Left ventricle myocardium inferior (tissue), 1 donor: ENCODE measurements at places on chromosomes 4 and X. TPM values are rescaled to one million over a fixed set of nuclear protein-coding genes. Genes with fewer than 3 reads are reported as not detected.

DNA sequence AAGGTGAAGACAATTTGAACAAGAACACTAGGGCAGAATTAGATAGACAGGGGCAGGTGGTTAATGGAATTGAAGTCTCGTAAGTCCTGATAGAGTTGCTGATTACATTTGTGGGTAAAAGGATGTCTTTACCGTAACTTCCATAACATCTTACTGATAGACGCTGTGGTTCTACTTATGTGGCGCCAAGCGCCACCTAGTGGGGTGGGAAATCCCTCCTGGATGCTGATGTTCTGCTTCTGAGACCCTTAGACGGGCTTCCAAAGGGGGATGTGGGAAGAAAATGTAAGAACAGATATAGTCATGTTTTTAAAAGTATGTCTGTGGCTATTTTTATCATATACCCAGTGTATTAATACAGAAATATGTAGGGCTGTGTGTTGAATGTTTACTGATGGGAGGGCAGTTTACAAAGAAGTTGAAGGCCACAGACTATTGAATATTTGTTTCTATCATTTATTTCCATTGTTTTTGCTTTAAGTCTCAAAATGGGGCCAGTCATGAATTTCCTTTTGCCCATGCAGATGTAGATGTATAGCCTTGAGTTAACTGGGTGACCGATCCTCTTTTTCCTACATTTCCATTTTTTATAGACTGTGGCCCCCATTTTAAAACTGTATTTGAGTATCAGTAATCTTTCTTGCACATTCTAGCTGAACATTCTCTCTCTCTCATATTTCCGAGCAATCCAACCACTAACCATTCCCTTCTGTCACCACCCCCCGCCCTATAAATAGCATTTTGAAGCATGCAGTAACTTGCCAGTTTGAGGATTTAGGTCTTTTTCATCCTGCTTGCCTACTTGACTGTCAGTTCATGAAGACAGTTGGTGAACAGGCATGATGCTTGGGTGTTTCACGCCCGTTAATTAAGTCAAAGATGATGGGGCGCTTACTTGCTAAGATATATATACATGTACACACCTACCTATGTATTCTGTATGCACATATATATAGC, 12.1 kb upstream of the TLR8 start:
- DNase-seq: peak; percentile 16

- no peak for DNase-seq
Measured at GRCh38 chr4:36123906-36124305, 120.4 kb downstream of the ARAP2 start.

DNA sequence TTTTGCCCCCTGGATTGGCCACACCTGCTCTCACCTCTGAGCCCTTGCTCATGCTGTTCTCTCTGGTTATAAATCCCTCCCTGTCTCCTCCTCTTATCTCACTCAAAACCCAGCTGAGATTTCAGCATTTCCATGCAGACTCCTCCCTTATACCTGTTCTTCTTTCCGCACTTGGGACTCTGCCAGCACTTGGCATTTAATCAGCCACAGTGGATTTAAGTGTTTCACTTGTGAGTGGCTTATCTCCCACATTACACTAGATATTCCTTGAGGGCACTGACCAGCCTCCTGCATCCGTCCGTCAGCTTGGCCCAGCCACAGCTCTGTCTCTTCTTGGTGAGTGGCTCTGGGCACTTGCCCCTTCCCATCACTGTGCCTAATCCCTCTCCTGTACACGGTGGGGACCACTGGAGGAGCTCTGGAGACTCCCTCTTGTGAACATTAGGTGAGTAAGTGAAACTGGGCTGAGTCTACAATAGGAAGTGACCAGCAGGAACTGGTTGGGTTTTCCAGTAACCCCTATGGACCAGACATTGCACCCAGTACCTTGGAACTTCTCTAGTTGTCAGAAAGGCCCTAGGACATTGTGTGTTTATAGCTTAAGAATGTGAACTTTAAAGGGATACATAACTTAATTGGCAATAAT, 19.9 kb downstream of the FGFBP1 start:
- no peak for DNase-seq

GRCh38 chr4:113781439-113782040, 20.0 kb upstream of the CAMK2D start:
- no peak for DNase-seq

- no peak for DNase-seq
Measured at GRCh38 chr4:74042681-74043080, 4.2 kb upstream of the CXCL3 start.

GRCh38 chr4:13580036-13580435, 35.7 kb upstream of the NKX3-2 start:
- DNase-seq: no peak

DNA sequence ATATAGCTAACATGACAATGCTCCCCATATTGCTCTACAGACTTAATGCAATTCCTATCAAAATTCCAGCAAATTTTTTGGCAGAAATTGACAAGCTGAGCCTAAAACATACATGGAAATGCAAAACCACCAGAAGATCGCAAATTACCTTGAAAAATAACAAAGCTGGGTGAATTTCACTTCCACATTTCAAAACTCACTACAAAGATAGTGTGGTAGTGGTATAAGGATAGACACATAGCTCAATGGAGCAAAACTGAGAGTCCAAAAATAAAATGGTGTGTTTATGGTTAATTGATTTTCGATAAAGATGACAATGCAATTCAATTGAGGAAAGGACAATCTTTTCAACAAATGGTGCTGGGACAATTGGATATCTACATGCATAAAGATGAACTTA, 65.8 kb downstream of the SLC9A7 start:
- DNase-seq: no peak

DNA sequence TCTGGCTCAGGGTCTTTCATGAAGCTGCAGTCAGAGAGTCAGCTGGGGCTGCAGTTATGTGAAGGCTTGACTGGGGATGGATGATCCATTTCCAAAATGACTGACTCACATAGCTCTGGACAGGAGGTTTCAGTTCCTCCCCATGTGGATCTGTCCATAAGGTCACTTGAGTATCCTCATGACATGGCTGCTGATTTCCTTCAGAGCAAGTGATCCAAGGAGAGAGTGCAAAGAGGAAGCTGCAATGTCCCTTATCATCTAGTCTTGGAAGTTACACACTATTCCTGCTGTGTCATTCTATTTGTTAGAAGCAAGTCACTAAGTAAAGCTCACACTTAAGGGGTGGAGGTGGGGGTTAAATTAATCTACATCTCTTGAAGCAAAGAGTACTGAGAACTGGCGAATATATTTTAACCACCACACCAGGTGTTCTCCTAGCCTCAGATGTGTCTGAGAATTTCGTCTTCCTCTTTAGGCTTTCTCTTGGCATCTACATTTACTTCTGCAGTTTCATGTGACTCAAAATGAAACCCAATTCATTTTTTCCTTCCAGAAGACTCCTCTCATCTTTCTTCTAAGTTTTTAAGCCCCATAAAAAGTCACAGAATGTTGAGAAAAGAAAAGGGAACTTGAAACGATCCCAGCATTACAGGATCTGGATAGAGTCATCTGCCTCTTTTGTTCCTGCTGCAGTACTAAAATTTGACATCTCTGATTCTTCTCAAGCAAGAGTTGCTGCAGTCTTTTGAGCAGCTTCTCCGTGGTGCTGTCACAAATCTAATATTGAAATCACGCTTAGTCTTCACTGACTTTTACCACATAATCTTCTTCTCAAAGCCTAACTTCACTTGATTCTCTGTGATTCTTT, 3.8 kb upstream of the GRPR start:
- DNase-seq: no peak

GRCh38 chr4:76767983-76768382, 130.0 kb downstream of the SOWAHB start:
- no peak for DNase-seq

- DNase-seq: no peak
Measured at GRCh38 chrX:119991005-119991787, 47.6 kb upstream of the NKAP start.

DNA sequence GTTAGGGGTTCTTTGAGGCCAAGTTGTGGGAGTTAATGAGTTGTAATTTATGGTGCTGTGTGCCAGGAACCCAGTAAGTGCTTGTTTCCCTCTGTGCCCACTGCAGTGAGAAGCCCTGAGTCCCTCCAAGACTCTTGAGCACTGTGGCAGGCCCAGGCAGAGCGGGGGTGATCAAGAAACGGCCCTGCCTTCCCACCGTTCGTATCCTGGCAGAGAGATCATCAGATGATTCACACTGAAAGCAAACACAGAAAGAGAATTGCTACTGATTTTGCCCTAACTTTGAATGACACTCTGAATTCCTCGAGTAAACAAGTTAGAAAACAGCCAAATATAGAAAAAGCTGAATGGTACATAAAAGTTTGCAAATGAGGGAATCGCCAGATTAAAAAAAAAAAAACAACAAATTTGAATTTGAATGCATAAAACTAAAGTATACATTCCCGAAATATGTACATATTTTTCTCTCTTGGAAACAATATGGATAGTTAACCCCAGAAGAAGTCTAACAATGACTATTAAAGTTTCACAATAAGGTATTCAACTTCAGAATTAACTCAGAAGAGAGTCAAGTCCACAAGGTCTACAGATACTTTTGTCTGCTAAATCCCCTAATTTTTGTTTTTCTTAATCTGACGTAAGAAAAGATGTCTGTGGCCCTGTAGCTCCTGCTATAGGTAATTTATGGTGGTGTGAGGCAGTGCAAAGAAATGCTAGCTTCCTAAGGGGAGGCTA, 71.8 kb downstream of the AFAP1 start:
- DNase-seq: no peak

DNA sequence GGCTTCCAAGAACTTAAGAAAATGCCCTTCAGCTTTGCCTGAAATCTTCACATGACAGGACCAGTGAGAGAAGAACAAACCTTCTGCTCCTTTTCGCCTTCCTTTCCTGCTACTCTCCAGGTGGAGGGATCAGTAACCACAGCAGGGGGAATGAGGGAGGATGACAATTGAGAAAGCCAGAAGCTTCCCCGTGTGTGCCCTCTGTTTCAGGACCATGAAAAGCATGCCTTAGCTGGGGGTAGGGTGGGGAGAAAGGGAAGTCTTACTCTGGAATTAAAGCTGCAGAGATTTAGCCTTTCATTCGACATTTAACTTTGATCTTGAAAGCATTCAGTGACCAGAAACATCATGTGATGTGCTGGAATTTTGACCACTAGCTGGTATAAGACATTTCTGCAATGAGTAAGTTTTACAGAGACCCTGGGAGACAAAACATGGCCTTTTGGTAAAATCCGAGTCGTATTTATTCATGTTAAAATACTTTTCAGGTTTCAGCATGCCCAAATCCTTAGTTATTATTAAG, 10.6 kb upstream of the PUDP start:
- no peak for DNase-seq

DNA sequence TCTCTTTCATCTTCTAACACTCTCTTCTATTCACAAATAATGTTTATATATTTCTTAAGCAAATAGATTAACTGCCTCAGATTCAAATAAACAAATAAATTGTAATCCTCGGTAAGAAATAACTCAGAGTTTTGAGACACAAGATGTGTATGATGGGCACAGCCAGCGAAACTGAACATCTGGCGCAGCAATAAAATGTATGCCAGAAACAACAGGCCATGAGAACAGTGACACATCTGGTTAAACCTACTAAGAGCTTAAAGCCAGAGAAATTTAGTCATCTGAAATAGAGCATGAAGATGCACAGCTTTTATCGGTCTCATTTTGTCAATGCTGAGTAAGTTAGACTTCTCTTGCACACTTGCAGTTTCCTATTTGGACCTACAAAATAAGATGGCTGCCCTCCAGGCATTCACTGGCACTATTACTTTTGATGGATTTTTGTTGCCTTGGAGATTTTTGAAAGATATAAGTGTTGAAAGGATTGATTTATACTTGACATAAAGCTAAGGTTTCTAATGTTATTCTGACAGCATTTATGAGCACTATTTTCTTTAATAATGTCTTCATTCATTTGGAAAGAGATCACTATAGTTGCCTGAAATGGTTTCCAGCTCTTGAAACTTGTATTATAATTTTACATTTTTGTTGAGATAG, 1444.0 kb downstream of the PCDH18 start:
- no peak for DNase-seq

DNA sequence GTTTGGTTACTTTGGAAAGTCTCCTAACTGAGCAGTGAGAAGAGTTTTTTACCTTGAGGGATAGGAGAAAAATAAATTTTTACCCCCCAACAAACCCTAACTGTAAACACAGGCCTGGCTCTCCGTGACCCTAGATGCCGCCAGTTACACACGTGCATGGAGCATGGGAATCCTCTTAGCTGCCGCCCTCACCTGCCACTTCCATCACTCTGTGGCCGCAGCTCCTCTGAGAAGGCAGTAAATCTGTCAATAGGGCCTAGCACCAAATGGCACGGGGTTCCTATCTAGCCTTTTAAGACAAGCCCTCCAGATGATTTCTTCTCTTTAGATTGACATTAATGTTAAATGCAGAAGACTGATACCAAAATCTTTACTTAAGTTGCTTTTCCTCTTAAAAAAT, 330.3 kb upstream of the FAM241A start:
- DNase-seq: no peak

DNA sequence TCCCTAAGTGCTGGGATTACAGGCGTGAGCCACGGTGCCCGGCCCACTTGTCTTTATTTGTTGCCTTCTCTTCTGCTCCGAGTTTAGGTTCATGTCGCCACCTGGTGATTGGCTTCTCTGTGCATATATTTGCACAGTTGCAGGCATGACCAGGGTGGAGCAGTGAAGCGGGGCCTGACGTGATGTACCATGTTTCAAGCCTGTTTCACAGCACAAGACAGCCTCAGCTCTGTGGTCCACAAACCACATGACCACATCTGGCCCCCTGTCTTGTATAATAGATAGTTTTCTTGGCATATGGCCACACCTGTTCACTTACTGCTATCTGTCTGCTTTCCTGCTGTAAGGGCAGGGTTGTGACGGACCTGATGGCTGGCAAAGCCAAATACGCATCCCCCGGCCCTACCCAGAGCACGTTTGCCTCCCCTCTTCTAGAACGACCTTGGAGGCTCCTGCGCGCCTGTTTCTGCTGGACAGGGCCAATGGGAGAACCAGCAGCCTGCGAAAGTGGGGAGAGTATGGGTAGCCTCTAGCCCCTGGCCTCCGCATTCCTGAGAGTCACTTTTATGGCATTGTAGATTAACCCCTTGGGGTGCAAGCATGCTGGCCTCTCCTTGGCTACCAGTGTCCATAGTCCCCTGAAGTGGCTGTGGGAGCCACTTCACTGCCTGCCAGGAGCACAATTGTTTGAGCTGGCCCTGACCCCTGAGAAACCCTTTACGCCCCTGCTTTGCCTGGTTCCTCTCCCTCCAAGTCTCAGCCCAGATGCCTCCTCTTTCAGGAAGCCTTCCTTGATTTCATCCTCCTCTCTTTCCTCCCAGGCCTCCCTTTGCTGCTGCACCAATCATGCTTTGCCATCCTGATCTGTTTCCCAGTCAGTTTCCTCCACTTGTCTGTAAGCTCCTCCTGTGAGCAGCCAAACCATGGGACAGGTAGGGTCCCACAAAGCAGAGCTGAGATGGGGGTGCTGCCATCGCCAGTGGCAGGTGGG, 6.0 kb upstream of the SH3TC1 start:
- DNase-seq: peak; percentile 50

GRCh38 chrX:31555506-31555905, 483.7 kb upstream of the FTHL17 start:
- no peak for DNase-seq

Gene RAB9A
- total RNA-seq: 22.2 TPM

Gene TLR6
- total RNA-seq: 0.71 TPM

Gene DRP2
- total RNA-seq: 0.14 TPM

Gene NMU
- not detected for total RNA-seq

Gene INTU
- total RNA-seq: 5.2 TPM

Gene PNMA6F
- total RNA-seq: not detected

Gene ZNF718
- total RNA-seq: 5.9 TPM

Gene STOX2
- 12.2 TPM for total RNA-seq

Gene FHDC1
- 0.38 TPM for total RNA-seq
